ENCODE measurements at places on chromosomes 5 and 9.

DNA sequence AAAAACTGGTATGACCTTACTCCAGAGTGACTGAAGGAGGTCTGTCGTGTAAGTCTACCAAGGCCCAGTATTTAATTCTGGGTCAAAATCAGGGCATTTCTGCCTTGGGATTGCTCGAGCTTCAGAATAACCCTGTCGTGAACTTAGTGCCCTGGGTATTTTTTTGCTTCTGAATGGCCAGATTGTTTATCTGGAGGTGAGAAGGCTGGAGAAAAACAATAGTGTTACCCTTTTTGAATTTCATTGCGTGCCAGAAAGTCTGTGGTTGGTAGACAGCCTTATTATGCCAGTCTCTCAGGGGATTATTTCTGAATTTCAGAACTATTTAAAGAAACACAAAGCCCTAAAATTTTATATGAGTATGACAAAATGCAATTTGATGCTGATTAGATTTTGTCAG is 323.4 kb downstream of the CSNK1G3 start:
- no peak for DNase-seq

DNA sequence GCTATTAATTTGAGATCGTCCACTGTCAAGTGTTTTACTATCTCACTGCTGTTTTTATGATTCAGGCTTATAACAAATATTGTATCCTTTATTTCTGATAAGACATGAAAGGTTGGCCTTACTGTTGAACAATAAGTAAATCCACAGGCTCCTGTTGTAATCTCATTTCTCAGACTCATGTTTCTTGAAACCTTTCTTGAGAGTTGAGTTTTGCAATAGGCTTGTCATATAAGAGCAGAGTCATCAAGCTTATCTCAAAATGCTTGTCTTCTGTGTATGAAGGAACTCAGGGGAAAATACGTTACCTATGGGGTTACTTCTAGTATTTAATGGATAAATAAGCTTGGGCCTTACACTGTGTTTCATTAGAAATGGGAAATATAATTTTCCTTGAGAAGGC is 9.2 kb upstream of the TLX3 start:
- no peak for DNase-seq

DNA sequence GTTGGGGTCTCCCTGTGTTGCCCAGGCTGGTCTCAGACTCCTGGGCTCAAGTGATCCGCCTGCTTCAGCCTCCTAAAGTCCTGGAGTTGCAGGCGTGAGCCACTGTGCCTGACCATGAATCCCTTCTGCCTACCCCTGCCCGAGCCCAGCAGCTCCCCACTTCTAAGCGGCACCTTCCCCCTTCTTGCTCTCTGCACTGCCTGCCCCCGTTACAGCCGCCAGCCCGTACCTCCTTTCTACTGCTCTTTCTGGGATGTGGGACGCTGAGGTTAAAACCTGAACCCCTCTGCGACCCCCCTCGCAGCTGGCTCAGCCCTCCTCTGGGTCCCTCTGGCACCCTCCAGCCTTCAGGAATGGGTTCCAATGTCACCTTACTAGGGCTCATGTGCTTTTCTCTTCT is 249.6 kb downstream of the PBX3 start:
- no peak for DNase-seq

DNA sequence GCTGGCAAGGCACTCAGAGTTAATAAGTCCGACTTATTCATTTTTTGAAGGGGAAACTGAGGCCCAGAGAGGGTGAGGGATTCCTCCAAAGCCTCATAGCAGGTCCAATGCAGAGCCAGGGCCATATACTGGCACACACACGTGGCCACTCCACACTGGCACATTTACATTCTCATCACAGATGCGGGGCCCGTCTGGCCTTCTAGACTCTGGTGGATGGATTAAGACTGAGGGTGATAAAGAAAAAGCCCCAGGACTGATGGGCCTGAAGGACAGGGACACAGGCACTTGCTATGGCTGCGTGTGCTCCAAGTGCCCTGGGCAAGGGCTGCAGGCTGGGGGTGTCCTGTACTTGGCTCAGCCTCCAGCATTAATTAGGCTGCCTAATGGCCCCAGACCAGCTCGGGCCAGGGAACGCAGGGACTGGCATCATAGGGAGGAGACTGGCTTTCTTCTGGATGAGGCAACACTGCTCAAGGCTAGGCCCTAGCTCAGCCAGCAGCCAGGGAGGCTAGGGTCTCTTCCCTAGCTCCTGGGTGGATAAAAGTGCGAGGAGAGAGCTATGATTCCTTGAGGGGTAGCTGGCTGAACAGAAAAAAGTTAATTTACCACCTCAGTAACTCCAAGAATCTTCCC is 28.5 kb upstream of the CSF1R start:
- no peak for DNase-seq

GRCh38 chr9:81601639-81602623 is 87.4 kb downstream of the TLE1 start:
- no peak for DNase-seq

- no peak for DNase-seq
Observed at GRCh38 chr9:134936346-134937163, 18.8 kb upstream of the FCN1 start.

DNA sequence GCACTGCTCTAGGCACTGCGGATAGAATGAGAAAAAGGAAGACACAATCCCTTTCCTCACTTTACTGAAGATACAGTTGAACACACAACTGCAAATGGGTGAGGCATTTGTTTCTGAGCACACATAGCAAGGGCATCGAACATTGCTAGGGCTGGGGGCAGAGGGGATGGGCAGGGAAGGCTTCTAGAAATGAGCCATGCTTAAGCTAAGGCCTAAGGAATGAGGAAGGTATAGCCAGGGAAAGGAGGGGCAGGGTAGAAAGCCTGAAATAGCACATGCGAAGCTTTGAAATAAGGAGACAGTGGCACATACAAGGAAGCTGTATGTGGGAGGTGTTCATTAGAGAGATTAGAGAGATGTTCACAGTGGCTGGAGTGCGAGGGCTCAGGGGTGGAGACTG is 92.7 kb downstream of the KIF4B start:
- DNase-seq, result no peak

- DNase-seq, result no peak
Observed at GRCh38 chr5:7827610-7828009, 23.3 kb downstream of the CFAP90 start.

DNA sequence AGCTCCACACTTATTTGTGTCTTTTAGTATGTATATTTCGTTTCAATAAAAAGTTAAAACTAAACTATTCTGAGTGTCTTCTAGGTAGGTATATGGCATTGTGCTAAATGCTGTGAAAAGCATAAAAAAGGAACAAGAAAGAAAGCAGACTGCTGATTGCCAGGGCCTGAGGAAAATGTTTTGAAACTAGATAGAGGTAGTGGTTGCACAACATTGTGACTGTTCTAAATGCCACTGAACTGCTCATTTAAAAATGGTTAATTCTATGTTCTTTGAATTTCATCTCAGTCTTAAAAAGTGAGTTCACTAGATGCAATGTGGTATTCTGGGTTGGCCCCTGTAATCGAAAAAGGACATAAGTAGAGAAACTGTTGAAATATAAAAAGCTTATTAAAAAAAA is 2.6 kb upstream of the ALAD start:
- DNase-seq, result no peak

- no peak for DNase-seq
Observed at GRCh38 chr9:6590334-6590733, 55.2 kb downstream of the GLDC start.

GRCh38 chr9:118929287-118929686 is 439.9 kb downstream of the BRINP1 start:
- DNase-seq, result no peak

DNA sequence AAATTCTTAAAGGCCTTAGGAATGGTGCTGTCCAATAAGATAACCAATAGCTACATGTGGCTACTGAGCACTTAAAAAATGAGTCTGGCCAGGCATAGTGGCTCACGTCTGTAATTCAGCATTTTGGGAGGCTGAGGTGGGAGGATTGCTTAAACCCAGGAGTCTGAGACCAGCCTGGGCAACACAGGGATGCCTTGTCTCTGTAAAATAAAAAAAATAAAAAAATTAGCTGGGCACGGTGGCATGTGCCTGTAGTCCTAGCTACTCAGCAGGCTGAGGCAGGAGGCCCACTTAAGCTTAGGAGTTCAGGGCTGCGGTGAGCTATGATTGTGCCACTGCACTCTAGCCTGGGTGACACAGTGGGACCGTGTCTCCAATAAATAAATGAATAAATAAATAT is 1.3 kb upstream of the SLC22A5 start:
- no peak for DNase-seq

- no peak for DNase-seq
Observed at GRCh38 chr9:95047452-95048224, 269.9 kb downstream of the FANCC start.

GRCh38 chr5:172881691-172882370 is 47.8 kb downstream of the ERGIC1 start:
- no peak for DNase-seq
